ENCODE measurements at places on chromosomes 7 and 10.
A peak's percentile ranks its signal among the peaks of the same experiment; 100 is the strongest.

DNA sequence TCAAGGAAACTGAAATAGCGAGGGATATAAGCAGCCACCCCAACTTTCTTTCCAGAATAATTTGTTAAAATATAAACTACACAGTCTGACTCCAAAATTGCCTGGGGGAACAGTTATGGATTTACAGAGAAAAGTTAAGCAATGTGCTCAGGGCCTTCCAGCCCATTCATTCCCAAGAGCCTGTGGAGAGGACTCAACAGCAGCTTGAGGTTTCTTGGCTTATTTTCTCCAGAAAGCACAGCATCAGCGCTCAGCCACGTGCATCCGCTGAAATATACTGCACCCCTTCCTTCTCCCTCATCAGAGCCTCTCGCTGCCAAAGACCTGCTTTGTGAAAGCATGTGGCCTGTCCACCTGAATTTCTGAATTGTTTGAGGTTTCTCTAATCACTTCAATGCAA is 375.2 kb upstream of the VWC2 start:
- no peak for DNase-seq

DNA sequence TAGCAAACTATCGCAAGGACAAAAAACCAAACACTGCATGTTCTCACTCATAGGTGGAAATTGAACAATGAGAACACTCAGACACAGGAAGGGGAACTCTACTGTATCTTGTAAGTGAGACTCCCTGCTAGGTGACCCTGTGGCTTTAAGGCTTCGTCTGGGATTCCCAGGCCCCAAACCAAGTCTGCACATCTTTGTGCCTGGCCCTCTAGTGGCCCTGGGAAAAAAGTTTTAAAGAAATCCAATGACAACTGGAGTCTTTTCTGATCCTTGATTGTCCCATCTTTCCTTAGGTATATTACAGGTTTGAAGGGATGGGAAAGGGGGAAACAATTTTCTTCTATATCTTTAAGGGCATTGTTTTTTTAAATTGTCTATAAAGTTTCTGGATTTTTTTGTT is 10.6 kb upstream of the LIPM start:
- DNase-seq: no peak

DNA sequence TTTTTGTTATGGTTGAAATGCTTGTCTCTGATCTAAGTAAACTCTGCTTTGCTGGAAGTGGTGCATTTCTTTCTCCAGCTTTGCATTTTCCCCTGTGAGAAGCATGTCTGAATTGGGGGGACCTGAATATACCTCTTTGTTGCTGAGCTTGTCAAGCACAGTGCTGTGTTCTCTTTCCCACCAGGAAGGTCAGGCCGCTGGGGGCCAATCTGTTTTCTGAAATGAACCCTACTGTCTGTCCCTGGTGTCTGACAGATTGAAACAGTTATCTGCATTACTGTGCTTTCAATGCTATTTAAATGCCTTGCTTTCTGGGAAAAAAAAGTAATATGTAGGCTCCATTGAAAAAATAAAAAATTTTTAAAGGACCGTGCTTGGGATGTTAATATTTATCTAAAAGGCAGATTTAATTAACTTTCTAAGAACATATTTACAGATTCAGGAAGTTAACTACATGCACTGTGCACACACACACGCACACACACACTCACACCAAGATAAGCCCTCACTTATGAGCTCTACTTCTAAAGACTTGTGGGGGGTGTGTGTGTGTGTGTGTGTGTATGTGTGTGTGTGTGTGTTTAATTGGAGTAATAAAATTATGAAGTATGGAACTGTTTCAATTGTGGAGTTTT is 127.0 kb upstream of the FZD1 start:
- no peak for DNase-seq

DNA sequence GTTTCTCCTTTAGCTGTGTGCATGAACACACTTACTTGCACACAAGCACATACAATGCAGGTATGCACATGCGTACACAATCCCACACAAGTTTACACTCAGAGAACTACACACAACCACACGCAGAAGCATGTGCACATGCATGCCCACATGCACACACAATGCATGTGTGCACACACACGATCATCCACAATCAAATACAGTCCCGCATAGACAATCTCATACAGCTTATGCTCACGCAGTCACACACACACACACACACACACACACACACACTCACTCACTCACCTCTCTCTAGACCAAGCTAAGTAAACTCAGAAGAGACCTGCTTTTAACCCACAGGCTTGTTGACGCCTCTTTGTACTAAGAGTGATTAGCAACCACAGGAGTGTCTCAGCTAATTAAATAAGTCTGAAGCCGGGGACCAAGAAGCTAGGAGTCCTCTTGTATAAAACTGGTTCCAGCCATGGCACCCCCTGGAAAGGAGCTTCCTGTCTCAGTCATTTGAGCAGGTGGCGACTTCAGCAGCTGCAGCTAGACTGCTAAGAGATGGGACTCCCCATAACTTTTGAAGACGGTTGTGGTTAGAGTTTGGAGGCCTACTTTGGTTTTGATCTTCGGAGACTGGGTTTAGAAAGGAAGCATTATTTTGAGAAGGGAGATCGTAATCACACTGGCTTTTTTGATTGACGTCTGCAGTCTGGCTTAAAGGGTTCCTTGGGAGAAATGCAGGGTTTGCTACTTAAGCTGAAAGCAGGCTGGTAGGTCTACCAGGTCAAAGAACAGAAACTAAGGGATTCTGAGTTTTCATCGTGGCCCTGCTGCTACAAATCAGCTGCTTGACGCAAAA is 82.3 kb upstream of the ADRB1 start:
- peak; percentile 40 for DNase-seq

DNA sequence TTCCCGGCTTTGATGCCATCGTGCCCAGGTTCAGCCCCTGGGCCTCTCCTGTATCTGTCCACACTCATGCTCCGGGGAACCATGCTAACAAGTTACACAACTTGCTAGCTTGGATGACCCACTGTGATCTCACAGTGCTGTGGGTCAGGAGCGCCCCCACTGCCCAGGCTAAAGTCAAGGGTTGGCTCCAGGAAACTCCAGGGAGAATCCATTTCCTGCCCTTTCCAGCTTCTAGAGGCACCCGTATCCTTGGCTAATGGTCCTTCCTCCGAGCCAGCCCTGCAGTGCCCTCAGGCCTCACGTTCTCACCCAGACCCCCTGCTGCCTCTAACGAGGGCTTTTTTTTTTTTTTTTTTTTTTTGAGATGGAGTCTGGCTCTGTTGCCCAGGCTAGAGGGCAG is 19.5 kb downstream of the AMZ1 start:
- no peak for DNase-seq

DNA sequence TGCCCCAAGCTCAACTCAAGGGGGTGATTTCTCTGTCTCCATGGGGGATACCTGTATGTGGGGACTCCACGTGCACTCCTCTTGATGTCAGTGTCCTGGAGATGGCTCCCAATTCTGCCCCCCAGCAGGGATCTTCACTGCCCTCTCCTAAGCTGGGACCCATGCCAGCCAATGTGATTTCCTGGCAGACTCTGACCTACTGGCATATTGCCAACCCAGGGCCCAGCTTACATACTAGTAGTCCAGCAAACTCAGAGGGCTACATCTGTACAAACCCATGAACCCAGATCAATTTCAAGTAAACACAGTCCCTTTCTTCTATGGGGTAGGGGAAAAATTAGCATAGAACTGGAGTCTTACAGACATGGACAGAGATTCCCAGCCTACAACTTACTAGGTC is 26.2 kb upstream of the BMPR1A start:
- no peak for DNase-seq

GRCh38 chr10:87760195-87760905 is 57.7 kb downstream of the ATAD1 start:
- DNase-seq: peak; percentile 79

DNA sequence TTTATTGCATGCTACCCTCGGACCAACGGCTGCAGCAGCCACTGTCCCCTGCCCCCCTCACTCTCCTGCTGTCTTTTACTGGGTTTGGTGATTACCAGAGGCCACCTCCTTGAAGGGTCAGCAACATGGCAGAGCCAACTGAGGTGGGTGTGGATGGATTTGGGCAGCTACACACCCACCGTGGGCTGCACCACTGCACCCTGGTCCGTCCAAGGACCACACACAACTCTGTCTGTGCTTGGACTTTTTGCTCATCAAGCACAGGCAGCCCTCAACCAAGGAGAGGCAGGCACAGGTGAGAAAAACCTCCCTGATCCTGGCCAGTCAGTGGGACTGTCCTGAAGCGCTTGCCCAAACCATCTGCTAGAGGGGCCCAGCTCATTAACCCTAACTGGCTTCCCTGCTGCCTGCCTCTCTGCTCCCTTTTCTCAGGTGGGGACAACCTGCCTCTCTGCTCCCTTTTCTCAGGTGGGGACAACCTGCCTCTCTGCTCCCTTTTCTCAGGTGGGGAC is 239.5 kb upstream of the PITRM1 start:
- no peak for DNase-seq

- peak; percentile 51 for DNase-seq
These were observed 57.4 kb upstream of the EBF3 start for GRCh38 chr10:130021383-130021950.

GRCh38 chr7:138700857-138701536 is at the start of gene SVOPL:
Gene SVOPL (minus strand): TSS chr7:138701362. CDS start chr7:138679045, 22,317 bp downstream.
- DNase-seq: no peak

DNA sequence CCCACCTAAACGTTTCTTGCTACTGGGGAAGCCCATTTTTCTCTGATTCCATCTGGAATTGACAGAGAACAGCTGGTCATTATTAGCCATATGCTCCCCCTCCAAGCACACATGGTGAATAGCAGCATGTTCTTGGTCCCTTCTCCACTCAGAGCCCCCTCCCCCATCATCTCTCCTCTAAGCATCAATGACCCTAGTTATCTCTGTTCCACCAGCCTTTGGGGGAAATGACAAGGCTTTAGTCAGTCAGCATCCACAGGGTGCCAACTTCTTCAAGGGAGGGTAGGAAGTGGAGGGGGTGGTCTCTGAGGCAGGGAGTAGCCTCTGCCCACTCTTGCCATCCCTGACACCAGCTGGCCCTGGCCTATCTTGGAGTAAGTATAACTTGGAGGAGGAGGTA is 163.1 kb downstream of the UBE2H start:
- no peak for DNase-seq

DNA sequence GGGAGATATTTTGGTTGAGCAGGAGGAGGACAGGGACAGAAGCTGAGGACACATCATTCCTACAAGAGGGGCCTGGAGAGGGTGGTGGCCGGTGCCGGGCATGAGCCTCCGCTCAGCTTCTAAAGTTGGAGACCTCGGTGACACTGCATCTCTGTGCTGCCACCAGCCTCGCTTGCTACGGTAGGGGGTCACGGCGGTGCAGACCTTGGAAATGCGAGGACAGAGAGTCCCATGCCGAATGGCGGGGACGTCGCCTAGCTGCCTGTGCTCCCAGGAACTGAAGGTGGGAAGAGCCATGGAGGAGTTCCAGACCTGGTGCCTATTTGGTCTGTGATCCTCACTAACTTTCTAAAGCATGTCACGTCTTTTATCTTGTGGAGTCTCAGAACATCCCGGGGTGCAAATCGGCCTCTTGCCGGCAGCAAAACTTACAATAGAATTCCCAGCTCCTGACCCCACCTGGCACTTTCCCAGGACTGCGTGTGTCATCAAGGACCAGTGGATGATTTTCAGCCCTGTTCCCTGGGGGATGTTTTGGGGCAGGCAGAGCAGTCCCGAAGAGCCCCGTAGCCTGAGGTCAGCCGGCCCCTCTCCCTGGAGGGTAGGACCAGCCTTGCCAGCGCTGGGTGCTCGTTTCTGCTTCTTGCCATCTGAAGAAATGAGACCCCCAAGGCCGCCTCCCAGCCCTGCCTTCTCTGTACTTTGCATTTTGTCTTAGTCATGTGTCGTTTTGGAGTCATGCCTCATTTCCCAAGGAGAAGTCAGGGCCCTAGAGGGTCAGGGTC is 205.8 kb upstream of the SHH start:
- DNase-seq: no peak

DNA sequence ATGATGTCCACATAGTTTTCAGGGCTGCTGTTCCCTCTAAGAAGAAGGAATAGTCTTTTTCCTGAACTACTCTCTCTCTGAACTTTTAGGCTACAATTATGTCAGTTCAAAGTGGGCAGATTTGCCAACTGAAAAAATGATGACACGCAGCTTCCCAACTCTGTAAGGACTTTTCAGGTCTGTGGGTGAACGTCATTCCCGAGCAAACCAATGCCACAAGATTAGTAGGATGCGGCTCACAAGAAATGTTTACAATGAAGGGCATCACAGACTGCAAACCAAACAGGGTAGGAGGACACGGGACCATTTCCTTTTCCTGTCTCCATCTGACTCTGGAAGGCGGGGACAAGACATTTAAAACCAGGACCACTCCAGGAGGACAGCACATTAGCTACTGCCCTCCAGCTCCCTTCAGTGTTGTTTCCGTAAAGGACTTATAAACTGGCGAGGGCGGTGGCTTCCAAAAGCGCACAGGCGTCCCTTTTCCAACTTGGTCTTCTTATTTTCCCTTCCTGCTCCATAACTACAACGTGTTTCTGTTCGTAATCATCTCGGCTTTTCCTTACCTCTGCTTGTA is 539 bp upstream of the MKLN1 start:
- no peak for DNase-seq

DNA sequence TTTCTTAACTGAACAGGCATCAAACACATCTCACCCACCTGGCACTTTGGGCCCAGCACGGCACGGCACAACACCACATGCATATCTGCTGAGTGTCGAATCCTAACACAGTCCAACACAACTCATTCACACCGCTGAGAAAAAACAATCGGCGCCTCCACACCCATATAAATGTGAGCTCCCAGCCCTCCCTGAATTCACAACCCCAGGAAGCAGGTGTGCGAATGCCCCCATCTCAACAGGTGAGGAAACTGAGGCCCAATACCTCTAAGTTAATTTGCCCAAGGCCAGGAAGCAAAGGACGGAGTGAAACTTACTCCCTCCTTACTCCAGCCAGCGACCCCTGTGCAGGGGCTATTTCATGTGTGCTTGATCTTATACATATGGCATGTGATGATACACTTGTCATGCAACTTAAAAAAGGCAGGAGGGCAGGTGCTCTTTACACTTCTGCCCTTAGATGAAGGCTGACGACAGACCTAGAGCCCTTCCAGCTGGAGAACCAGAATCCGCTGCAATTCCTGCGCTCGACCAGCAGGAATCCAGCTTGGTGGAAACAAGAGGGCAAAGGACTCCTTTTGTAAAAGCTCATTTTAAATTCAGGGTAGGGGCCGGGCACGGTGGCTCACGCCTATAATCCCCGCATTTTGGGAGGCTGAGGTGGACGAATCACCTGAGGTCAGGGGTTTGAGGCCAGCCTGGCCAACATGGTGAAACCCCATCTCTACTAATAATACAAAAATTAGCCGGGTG is 116.0 kb downstream of the LARP4B start:
- DNase-seq: no peak

DNA sequence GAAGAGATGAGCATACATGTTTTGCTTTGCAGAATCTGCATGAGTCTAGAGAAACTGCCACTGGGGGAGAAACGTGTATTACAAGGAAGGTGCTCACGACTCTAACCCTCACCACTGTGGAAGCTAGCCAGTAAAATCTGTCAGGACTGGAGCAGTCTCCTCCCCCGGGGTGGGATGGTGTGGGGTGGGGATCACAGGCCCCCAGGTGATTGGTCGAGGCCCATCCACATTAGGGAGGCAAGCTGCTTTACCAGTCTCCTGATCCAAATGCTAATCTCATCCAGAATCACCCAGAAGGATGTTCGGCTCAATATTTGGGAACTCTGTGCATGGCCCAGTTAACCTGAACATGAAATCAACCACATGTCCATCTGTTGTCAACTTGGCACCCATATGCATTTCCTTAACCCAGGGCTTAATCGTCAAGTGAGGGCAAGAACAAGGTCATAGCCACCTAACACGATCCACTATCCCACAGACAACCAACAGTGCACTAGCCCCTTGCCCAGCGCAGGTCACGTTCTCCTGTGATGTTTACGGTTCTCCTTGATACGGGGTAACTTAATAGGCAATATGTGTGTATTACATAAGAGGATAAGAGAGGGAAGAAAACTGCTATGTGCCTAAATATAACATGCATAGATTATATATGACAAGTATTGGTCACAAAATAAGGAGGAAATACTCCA is 40.8 kb downstream of the DNAJB6 start:
- DNase-seq: no peak
